Glutamatergic neuron (in vitro differentiated cells): ENCODE measurements at places on chromosomes 1 and 21. TPM values are rescaled to one million over a fixed set of nuclear protein-coding genes. Genes with fewer than 3 reads are reported as not detected.

The EDARADD gene
- total RNA-seq: 0.98 TPM

The VHLL gene
- total RNA-seq: not detected

The NBPF3 gene
- total RNA-seq: 3.1 TPM

The SPATA1 gene
- total RNA-seq: 1.3 TPM

The DDR2 gene
- 4.4 TPM for total RNA-seq

The GNG12 gene
- total RNA-seq: 1.3 TPM

DNA sequence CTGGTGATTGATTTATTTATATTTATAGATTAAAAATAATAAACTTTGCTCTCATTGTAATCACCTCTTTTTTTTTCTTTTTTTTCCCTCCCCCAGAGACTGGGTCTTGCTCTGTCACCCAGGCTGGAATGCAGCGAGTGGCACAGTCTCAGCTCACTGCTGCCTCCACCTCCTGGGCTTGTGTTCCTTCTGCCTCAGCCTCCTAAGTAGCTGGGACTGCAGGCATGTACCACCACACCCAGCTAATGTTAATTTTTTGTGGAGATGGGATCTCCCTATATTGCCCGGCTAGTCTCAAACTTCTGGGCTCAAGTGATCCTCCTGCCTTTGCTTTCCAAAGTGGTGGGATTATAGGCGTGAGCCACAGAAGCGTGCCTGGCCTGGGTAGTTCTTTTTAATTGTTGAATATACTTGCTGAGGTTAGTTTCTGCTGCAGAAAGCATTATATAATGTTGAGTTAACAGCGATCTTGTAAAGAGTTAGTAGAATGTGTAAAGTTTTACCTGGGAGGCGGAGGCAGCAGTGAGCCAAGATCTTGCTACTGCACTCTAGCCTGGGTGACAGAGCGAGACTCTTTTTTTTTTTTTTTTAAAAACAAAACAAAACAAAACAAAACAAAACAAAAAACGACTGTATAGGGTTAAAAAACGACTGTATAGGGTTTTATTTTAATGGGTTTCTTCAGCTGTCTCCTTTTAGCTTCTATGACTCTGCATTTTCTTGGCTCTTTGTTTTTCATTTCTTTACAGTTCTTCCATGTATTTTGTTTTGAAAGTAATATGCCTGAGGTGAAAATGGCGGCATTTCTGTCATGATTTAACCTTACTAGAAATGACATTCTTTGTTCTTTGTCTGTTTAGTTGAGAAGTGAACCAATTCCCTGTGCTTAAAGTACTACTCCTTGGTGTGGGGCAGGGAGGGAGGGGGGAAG, 82.7 kb downstream of the CAMTA1 start:
- no peak for DNase-seq

DNA sequence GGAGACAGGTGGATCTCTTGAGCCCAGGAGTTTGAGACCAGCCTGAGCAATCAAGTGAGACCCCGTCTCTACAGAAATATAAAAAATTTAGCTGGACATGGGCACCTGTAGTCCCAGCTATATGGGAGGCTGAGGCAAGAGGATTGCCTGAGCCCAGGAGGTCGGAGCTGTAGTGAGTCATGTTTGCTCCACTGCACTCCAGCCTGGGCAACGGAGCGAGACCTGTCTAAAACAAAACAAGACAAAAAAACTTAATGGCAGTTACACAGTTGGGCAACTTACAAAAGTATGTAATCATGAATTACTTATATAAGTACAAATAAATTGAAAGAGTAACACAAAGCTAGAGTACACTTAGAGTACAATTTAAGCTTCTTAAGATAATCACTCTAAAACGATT, 25.2 kb downstream of the RC3H1 start:
- no peak for DNase-seq

GRCh38 chr21:41612674-41613532, 104.9 kb upstream of the TMPRSS2 start:
- DNase-seq: peak; percentile 75

DNA sequence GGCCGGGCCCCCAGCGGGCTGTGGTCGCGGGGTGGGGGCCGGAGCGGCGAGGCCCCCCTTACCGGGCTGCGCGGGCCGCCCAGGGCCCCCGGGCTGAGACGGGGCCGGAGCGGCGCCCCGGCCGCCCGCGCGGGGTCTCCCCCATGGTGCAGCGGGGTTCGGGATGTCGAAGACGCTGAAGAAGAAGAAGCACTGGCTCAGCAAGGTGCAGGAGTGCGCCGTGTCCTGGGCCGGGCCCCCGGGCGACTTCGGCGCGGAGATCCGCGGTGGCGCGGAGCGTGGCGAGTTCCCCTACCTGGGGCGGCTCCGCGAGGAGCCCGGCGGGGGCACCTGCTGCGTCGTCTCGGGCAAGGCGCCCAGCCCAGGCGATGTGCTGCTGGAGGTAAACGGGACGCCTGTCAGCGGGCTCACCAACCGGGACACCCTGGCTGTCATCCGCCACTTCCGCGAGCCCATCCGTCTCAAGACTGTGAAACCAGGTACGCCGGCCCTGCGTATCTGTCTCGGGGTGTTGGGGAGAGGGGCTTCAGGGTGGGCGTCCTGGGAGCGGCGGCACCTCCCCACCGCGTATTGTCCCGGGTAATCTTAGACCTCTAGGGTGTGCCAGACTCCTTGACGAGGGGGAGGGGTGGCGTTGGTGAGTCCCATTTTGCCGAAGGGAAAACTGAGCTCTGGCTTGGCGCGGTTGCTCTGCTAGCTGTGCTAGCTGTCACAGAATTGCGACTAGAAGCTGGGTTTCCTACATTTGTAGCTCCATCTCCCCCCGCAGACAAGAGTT, 745 bp downstream of the MAGI3 start:
- peak; percentile 55 for DNase-seq

GRCh38 chr1:20474333-20474975, 11.6 kb downstream of the CAMK2N1 start:
- DNase-seq: no peak

GRCh38 chr1:154221278-154222001, 685 bp downstream of the UBAP2L start:
- DNase-seq: peak; percentile 61

DNA sequence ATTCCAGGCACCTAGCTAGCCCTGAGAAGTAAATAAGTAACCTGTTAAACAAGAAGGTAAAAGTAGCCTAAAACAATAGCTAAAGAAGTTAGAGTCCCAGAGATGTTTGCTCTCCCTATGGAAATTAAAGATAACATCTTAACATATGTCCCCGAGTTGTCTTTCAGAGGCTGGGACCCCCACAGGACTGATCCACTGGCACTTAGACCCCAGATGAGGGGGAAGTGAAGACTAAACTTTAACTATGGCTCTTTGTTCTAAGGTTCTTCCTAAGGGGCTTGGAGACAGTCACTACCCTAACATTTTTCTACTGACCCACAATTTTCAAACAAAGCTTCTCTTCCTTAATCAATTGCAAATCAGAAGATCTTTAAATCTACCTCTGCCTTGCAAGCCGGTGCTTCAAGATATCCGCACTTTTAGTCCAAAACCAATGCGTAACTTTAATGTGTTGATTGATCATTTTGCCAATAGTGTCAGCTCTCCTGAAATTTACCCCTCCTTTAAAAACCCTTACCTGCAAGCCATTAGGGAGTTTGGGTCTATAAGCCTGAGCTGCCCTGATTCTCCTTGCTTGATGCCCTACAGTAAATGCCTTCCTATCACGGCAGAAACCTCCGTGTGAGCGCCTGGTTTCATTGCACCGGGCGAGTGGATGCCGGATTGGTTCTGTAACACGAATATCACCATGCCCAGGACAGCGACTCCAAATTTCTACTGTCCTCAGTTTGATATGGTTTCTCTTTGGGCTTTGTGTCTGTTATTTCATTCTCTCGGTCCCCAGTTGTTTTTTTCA, 404.4 kb downstream of the SIPA1L2 start:
- no peak for DNase-seq

- no peak for DNase-seq
These were observed 5.6 kb downstream of the ELK4 start for GRCh38 chr1:205626216-205626615.

DNA sequence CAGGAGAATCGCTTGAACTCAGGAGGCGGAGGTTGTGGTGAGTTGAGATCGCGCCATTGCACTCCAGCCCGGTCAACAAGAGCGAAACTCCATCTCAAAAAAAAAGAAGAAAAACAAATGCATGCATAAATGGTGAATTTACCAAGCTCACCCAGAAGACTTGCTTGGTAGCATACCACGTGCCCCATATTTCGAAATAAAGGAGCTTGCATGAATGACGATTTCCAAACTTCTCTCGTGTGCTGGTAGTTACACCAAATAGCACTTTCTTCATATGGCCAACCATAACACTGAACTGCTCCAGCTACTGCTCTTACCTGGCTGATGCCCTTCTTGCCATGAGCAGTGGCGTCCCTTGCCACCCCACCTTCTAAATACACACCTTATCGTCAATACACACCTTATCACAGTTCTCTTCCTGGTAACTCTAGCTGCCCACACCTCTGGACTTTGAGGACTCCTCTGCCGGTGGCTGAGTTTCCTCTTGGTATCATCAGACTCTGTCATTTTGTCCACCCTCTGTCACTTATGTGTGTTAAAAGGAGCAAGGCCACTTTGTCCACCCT, 2.8 kb downstream of the DOP1B start:
- no peak for DNase-seq

GRCh38 chr1:184770181-184770979, 15.7 kb upstream of the EDEM3 start:
- DNase-seq: no peak

GRCh38 chr1:180928331-180929230, 15.9 kb downstream of the KIAA1614 start:
- no peak for DNase-seq

DNA sequence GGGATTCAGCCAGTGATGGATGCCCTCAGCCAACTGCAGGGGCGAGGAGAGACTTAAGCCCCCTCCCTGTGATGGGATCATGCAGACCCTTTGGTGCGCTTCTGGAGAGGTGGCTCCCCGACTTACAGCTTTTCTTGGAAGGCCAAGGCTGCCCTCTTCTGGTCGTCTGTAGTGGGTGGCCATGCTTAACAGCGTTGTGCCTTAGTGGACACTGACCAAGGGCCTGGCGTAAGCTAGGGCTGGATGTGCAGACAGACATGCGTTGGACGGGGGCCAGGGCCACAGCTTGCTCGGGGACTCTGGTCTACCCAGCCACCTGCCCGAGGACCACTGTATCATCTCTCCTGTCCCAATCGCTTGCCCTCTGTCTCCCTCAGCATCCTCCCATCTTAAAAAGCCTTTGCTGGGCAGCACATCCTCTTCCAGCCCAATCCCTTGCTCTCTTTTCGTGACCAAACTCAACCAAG, 5.5 kb downstream of the AZIN2 start:
- peak; percentile 80 for DNase-seq

DNA sequence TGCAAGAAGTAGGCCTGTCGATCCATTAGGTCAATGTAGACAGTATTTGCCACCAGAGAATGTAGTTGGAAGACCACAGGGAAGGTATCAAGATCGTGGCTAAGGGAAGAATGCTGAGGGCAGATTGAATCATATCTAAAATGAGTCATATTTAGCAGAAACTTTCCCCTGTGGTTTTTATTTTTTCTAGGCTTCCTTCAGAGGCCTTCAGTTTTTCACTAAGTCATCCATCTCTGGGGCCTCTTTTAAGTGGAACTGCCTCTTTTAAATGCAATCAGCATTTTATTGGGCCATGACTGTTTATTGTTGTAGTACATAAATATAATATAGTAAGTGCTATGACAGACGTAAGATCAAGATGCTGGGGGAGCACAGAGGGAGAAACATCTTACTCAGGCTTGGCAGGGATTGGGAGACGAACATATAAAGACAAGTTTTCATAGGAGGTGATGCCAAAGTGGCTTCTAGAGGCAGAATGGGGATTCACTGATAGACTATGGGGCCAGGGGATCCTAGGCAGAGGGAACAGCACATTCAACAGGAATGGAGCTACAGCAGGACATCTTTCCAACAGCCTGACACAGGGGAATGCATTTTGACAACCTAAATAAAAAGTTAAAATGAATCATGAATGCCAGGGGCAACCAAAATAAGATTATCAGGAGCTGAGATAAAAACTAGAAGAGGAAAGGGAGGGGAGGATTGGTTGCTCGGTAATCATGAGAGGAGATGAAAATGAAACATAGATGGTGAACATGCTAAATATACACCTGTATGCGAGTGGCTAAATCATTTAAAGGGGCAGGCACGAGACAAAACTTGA, 20.1 kb downstream of the UBE2U start:
- no peak for DNase-seq

DNA sequence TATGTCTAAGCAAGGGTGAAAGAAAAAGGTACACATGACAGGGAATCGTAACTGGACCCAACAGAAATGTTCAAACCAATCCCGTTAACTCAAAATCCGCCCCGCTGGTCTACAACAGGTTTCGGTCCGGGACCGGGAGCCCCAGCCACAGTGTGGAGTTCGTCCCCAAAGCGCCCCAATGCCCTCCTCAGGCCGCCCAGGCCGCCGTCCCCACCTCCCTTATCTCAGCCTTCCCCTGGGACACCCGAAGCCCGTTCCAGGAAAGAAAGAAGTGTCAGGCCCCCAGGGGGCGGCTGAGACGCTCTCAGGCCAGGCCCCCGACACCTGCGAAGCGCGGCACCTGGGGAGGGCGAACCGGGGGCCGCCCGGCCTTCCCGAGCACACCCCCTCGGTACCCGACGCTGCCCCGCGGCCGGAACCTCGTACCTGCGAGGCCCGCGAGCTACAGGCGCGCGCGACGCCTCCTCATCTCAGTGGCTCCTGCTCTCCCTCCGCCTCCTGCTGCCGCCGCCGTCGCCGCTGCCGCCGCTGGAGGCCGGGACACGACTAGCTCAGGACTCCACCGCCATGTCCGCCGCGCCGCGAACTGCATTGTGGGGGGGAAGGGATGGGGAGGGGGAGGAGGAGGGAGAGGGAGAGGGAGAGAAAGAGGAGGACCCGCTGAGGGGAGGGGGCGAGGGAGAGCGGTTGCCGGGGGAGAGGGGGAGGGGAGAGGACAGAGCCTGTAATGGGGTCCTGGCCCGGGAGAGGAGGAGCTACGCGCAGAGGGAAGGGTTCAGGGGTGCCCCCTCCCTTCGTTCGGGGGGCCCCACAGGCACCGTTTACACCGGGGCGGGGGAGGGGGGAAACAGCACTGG, at the start of gene TUT4:
Gene TUT4 (minus strand): TSS at position 588 of the 857 bp plus-strand sequence. CDS start 26,812 bp downstream, outside the sequence.
- DNase-seq: peak; percentile 93

GRCh38 chr1:226027538-226028217, 28.5 kb upstream of the SDE2 start:
- DNase-seq: no peak

DNA sequence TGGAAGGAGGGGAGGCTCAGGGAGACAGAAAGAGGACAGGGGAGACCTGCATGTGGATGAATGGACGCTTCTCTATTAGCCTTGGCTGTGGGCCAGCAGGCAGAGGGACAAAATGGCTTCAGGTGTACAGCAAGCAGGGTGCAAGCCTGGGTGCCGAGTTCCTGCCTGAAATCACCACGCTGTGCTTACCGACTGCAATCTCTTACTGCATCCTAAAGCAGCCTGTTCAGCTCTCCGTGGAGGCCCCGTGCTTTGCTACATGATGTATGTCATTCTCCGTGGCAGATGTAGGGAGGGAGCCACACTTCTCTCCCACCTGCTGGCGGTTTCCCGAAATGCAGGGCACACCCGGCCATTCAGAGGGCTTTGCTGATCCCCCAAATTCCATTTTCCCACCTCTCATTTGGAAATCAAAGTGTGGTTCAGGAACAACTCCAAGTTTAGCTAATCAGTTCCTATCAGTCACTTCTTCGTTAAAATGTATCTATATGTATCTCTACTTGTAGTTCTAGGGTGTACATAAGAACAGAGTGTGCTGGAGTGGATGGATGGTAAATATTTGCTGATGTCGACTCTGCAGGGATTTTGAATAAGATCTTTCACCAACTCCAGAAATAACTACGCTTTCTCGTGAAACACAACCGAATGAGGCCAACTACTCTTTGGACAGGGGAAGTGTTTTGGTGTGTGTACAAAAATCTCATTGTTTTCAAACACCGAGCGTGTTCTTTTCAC, 122.3 kb upstream of the BACE2 start:
- DNase-seq: peak; percentile 74

GRCh38 chr1:226882631-226883409, 12.4 kb downstream of the PSEN2 start:
- no peak for DNase-seq
